ENCODE measurements at places on chromosomes 5 and 9.

GRCh38 chr9:22423566-22423965 lies 23.1 kb upstream of the DMRTA1 start:
- no peak for DNase-seq

DNA sequence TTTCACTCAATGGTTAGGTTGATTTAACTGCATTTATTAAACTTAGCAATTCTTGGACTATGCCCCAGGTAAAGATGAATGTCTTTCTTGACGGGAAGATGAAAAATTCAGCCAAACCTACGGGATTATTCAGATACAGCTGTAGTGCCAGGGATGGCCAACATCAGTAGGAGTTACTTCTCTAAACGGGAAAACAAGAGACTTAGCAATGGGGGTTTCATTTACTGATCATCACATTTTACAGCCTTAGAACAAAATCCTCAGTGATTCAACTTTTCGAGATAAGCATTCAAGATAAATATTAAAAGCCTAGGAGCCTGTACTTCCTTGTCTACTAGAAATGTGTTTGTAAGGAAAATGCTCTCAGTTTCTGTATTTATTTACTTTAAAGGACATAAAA lies 46.1 kb downstream of the S1PR3 start:
- DNase-seq, result no peak

- peak; percentile 99 for DNase-seq
These were observed at the start of gene FBXL17 for GRCh38 chr5:108381954-108382783. Gene FBXL17 (minus strand): TSS chr5:108382098.

- peak; percentile 85 for DNase-seq
These were observed 21.6 kb downstream of the LPCAT1 start for GRCh38 chr5:1502046-1502736.

DNA sequence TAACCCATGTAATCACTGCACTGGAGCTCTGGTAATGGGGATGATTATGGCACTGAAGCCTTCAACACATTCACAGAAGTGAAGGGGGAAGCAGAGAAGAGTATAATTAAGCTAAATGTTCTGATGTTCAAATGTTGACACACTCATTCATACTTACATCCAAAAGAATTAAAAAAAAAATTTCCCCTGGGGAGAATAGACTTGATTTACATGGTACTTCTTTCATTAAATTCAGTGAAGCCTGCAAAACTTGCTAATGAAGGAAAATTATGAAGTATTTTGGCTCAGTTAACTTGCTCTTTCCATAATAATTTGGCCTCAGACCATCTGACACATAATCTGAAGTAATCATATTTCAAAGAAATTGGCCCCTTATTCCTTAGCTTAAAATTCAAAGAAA lies 428.8 kb downstream of the SH3GL2 start:
- no peak for DNase-seq

GRCh38 chr5:131379723-131380122 lies 115.9 kb downstream of the CDC42SE2 start:
- peak; percentile 87 for DNase-seq

DNA sequence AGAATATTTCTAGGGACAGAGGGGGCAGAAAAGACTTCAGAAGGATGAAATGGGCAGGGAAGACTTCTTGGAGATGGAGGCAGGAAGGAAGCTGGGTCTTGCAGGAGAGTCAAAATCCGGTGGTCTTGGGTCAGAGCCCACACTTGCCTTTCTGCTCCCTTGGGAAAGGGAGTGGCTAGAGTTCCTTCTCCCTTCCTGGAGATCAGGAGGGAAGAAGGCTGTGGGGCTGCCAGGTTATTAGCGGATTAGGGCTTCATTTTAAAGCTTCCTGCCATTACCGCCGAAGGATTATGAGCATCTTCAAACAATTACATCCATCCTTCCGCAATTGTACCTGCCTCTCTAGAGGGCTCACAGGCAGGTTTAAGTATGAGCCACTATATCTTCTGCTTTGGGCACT lies 19.2 kb upstream of the SYNPO start:
- no peak for DNase-seq

GRCh38 chr9:127214421-127215267 lies 49.9 kb upstream of the GARNL3 start:
- DNase-seq, result peak; percentile 90

GRCh38 chr9:121495976-121496375 lies 3.7 kb downstream of the GGTA1 start:
- DNase-seq, result no peak

GRCh38 chr5:115735108-115735998 lies 81.1 kb downstream of the CDO1 start:
- DNase-seq, result no peak

DNA sequence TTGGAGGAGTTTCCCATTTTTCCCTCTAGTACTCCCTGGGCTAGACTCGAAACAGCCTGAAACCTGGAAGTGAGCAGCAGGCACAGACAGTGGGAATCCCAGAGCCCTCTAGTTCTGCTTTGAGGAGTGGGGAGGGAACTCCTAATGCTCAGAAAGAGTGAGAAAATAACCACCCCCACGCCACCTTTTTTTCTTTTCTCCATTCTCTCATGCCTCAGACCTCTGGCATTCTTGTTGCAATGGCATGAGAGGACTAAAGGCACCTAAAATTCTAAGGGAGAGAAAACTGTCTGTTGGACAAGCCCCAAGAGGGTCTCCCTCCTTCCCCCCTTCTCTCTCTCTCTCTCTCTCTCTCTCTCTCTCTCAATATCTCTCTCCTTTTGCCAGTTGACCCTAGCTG lies 15.1 kb upstream of the IRF1 start:
- no peak for DNase-seq

DNA sequence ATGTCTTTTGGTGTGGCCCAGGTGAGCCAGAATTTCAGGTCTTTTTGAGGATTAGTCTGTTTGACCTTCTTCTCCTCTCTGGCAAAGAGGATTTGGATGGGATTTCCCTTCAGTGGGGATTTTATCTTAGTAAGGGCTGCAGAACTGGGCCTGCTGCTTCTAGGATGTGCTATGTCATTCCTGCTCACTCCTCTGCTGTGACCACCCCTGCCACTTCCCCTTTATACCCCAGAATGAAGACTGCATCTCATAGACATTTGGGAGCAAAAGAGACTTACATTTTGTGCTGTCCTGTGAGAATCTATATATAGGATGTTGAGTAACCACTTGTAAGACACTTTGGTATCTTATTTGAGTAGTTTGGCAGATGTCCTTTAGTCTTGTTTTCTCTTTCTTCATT lies 76.2 kb downstream of the ARHGAP26 start:
- DNase-seq, result no peak

GRCh38 chr5:174572591-174572990 lies 151.8 kb upstream of the MSX2 start:
- no peak for DNase-seq

DNA sequence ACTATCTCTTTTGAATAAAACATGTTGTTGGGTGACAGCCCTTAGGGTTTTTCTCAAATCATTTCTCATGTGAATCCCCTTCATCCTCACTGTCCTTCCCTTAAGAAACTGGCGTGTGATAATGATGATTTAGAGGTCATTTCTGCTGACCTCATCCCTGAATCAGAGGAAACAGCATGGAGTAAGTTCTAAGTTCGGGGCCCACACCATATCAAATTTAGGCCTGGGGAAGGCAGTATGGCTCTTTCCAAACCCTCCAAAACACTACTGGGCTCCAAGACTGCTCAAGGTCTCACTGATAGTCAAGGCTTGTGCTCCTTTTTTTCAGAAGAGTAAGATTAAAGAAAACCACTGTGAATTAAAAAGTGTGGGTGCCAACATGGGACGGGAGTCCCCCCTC lies 872 bp upstream of the SMIM3 start:
- no peak for DNase-seq

- no peak for DNase-seq
These were observed 84.0 kb downstream of the GNAQ start for GRCh38 chr9:77947651-77948050.

GRCh38 chr5:76273206-76273885 lies 129.7 kb upstream of the IQGAP2 start:
- no peak for DNase-seq

Data from DMS53 (cell line).